ENCODE measurements at places on chromosomes 16 and 17. TPM values are rescaled to one million over a fixed set of nuclear protein-coding genes. Genes with fewer than 3 reads are reported as not detected.

GRCh38 chr17:7479213-7480088, at the start of gene ZBTB4:
ZBTB4 (minus strand) TSS chr17:7479631; CDS start chr17:7466801, 12,830 bp downstream.
- peak; percentile 53 for DNase-seq

The CCL17 gene
- not detected for total RNA-seq

DNA sequence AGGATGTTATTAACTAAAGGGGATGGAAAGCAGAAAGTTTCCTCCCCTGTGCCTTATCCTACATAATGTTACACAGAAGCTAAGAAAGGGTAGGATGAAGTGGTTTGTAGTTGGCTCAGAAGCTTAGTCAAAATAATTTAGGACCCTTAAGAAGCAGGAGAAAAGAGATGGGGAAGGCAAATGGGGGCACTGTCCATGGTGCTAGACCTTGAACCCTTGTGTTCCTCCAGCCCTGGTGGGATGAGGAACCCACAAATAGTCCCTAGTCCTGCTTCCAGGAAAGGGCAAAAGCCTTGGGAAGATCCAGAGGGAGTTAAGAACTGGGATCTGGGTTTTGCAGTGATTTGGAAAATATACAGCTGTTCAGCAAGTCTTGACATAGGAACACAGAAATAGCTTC, 54.5 kb downstream of the SLC5A11 start:
- no peak for DNase-seq

- DNase-seq = no peak
Measured at GRCh38 chr16:72216767-72217166, 44.8 kb upstream of the PMFBP1 start.

DNA sequence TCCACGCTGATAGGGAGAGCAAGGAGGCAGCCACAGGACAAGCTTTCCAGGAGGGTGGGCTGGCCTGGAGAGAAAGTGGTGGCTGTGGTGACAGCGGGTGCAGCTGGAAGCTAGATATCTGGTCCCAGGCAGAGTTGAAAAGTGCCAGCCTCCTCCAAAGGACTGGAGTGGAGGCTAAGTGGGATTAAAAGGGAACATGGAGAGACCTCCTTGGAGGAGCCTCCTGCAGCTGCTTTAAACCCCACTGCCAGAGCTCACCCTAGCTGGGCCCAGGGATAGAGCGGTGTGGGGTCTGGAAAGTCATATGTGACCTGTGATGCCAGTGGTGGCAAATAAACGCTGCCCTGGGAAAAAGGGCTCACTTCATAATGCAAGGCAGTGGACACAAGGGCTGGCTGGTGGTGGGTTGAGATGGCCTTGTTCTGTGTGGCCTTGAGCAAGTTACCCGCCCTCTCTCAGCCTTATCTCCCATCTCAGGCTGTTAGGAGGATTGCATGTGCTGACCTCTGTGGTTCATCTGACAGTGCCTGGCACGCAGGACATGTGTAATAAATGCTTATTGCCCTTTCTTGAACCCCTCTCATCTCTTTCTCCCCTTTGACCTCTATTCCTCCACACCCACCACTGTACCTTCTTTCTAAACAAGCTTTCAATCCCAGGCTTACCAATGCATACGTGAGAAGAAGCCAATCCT, 61.0 kb upstream of the LGALS9 start:
- DNase-seq = no peak

GRCh38 chr16:1502092-1503004, 9.2 kb downstream of the TELO2 start:
- no peak for DNase-seq

DNA sequence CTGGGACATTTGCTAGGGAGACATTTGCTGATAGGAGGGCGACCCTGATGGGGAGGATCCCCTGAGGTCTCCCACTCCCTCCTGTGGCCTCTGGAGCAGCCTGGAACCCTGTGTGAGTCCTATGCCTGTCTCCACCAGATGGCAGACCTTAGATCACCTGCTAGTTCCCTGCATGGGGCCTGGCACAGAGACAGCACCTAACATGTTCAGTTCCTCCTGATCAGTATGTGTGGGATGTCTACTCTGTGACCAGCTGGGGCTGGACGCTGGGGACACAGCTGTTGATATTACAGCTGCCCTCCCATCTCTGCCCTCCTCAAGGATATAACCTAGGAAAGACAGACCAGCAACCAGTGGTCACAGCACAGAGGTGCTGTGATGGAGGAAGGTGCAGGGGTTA, 1.1 kb upstream of the ADCY7 start:
- DNase-seq = no peak

The MC1R gene
- total RNA-seq = 1.0 TPM

DNA sequence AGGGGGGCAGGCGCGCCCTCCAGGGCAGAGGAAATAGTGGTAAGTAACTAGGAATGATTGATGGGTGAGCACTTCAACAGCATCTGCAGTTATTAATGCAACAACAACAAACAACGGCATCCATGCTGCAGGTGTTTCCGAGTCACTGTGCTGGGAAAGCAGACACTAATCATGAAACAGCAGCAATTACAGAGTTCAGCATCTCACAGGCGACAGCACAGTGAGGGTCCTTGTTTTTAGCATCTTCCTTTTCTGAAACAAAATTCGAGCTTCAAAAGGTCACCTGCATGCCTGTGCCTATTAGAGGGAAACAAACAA, 191.9 kb downstream of the SLC39A11 start:
- DNase-seq = no peak

The SPATA22 gene
- not detected for total RNA-seq

DNA sequence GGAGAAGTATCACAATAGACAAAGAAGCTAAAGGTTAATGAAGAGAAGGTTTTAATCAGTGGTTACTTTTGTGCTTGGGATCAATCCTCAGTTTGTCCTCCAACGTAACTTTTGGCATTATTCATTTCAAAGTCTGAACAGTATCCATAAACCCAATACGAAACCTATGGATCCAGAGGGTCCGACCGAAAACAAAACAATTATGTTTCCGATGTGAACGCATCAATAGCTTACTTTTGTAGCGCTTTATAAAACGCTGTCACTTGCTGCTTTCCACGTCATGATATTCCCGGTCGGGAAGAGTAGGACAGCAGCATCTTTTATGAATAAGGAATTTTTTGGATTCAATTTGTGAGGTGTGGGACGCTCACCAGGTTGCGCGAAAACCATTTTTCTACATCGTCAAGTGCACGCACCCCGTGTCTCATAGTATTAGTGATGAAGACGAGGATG, 383.8 kb downstream of the ZFHX3 start:
- no peak for DNase-seq

- DNase-seq = no peak
Measured at GRCh38 chr17:13698832-13699231, 97.1 kb upstream of the HS3ST3A1 start.

DNA sequence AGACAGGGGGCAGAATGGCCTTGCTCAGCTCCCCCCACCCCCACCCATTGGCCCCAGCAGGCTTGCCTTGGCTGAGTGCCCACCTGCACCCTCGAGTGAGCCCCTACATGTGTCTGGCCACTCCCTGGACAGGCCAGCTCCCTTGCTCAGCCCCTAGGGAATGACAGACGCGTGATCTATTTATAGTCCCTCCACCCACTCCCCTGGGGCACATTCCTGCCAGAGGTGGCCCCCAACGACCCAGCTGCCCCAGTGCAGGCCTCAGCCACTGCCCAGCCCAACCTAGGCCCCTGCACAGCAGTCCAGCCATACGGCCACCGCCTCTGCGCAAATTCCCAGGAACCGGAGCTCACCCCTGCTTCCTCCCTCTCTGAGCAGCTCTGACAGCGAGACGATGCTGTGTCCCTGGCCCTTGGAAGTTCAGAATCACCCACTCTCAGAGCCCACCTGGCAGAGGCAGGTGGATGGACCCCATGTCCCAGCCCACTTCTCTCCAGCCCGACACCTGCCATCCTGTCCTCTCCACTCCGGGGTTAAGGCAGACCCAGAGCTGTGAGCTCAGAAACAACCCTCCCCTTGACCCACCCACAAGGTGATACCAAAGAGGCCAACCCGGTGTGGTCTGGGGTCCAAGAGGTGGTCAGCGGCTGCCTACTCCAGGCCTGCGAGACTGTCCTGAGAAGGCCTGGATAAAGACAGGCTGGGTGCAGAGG, 11.5 kb upstream of the P2RX1 start:
- DNase-seq = no peak

DNA sequence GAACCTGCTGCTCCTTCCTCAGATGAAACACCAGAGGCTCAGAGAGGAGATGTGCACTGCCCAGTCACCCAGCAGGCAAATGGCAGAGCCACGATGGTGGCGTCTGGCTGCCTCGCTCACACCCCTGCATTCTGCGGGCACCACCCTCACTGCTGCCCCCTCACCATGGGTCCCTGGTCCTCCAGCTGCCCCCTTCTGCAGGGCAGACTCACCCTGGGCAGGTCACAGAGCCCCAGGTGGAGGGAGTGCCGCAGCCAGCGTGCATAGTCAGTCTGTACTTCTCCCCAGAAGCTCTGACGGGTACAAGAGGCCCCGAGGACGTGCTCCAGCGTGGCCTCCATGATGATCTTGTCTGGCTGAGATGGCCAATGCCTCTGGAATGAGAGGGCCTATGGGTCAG, 52.9 kb downstream of the RMI2 start:
- DNase-seq = no peak

DNA sequence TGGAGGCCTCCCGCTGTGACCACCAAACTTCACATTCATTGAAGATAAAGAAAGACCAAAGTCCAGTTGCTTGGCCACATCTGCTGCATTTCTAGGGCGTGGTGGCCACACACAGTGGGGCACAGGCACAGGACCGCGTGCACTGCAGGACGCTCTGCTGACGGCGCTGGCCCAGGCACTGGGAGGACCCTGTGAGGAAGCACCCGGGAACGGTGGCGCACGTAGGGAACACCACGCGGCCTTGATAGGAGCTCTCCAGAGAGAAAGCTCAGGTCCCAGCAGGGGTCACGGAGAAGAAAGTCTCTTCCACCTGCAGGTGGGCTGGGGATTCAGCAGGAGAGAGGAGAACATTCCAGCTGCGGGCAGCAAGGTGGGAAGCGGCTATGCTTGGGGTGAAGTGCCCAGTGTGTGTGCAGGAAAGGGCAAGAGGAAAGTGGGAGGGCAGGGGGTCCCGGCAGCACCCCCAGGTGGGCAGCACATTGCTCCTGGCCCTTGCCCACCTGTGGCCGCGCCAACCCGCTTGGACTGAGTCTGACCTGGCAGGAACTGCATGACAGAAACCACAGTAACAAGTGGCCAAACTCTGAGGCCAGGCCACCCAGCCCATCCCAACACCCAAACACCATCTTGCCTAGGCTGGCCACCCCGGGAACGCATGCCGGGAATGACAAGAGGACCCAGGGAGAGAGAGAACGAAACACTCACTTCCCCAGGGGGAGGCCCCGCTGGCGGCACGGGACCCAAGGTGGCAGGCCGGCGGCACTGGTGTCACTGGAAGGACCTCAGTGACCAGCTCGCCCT, 32.8 kb downstream of the TBC1D16 start:
- DNase-seq = no peak

DNA sequence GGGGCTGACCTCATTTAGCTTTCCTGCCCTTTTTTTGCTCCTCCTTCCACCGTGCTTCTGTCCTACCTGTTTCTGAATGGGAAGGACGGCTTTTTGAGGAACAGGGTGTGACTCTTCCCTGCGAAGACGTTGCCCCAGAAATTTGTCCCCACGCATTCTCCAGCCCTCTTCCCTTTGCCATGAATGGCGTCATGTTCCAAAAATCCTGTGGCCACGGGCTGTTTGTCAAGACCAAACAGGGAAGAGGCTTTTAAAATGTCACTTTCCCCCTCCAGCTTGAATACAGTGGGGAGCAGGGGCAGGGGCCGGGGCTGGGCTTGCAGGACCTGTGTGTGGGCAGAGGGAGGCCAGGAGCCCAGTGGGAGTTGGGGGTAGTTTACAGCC, 13.9 kb downstream of the MPRIP start:
- DNase-seq = no peak

DNA sequence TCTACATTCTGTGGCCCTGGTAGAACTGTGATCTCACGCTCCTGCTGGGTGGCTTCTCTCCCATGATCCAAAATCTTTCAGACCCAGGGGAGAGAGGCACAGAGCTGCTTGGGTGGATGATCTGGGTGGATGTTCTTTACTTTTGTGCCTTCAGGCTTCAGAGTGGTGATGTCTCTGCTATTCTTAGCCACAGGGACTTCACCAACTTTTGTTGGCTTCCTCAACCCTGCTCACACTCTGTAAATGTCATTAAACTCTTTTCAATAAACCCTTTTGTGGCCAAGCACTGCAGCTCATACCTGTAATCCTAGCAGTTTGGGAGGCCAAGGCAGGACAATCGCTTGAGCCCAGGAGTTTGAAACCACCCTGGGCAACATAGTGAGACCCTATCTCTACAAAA, 7.6 kb downstream of the CLEC10A start:
- no peak for DNase-seq

The CDH5 gene
- total RNA-seq = 263 TPM

- no peak for DNase-seq
Measured at GRCh38 chr16:30882429-30883310, 11.2 kb downstream of the BCL7C start.

The ENPP7 gene
- total RNA-seq = not detected

GRCh38 chr16:27945233-27945973, 118.1 kb downstream of the GSG1L start:
- DNase-seq = no peak

- no peak for DNase-seq
Measured at GRCh38 chr16:9033125-9033830, 58.2 kb upstream of the HAPSTR1 start.

DNA sequence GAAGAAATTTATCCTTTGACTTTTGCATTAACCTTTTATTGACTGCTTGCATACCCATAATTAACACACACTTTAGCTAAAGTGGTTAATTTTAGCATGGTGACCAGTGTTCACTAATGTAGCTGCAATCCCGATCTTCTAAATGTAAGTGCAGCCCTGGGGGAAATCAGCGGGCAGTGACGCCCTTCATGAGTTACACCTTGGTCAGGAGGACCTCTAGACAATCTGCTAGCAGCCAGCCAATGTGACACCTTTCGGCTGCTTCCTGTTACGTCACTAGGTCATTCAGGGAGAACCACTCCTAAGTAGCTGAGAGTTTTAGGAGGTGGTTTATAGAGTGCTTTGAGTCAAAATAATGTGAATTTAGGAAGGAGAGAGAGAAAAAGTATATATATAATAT, 180.5 kb downstream of the IRX3 start:
- DNase-seq = no peak

DNA sequence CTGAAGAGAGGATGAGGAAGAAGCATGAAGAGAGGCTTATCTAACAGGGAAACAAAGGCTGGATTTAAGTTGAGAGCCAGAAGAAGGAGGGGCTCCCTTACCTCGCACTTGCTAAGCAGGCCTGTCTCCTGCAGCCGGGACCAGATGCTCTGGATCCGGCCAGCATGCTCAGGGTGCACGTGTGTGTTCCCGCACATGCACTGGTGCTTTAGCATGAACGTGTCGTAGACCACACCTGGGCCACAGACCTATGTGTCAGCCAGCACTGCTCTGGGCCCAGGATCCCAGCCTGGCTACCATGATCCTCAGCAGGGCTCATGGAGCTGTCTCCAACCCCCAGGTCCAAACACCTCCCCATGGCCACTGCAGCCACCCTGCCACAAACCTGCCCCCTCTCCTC, 14.4 kb downstream of the G6PC3 start:
- DNase-seq = no peak

GRCh38 chr17:38910325-38910724, 15.1 kb upstream of the LASP1NB start:
- DNase-seq = no peak

All from dermis microvascular lymphatic vessel endothelial cell (primary cell).